Natural killer cell treated with Interleukin-12 subunit alpha and Interleukin-12 subunit beta and Interleukin-15 and Interleukin-18, amount 100 ng/mL, for 72 hours (primary cell): ENCODE measurements at places on chromosomes 5 and 9. TPM values are rescaled to one million over a fixed set of nuclear protein-coding genes. Genes with fewer than 3 reads are reported as not detected.

The ADGRD2 gene
- not detected for total RNA-seq

- DNase-seq, result no peak
Measured at GRCh38 chr9:108282872-108283271, 572.9 kb downstream of the ACTL7B start.

The FPGS gene
- 150 TPM for total RNA-seq

The WDR5 gene
- total RNA-seq, result 63.7 TPM

The S1PR3 gene
- total RNA-seq, result not detected

GRCh38 chr9:110028676-110029075, 179.3 kb downstream of the C9orf152 start:
- DNase-seq, result no peak

GRCh38 chr5:94431696-94432095, 186.7 kb downstream of the KIAA0825 start:
- no peak for DNase-seq

The SH3TC2 gene
- not detected for total RNA-seq
